ENCODE measurements at places on chromosomes 5 and 9. TPM values are rescaled to one million over a fixed set of nuclear protein-coding genes. Genes with fewer than 3 reads are reported as not detected.

PCDHGB1 gene
- under 0.01 TPM for total RNA-seq

HMGXB3 gene
- 27.4 TPM for total RNA-seq

PCDHGA6 gene
- 0.76 TPM for total RNA-seq

SPINK4 gene
- total RNA-seq = not detected

TAL2 gene
- 0.32 TPM for total RNA-seq

CCDC183 gene
- total RNA-seq = 0.46 TPM

CERT1 gene
- total RNA-seq = 13.3 TPM

OR13F1 gene
- total RNA-seq = not detected

LECT2 gene
- total RNA-seq = not detected

ORM2 gene
- total RNA-seq = not detected

INSYN2B gene
- 5.5 TPM for total RNA-seq

Measured in epithelial cell of umbilical artery (primary cell).